ENCODE measurements at places on chromosomes 2 and 18. TPM values are rescaled to one million over a fixed set of nuclear protein-coding genes. Genes with fewer than 3 reads are reported as not detected.

DNA sequence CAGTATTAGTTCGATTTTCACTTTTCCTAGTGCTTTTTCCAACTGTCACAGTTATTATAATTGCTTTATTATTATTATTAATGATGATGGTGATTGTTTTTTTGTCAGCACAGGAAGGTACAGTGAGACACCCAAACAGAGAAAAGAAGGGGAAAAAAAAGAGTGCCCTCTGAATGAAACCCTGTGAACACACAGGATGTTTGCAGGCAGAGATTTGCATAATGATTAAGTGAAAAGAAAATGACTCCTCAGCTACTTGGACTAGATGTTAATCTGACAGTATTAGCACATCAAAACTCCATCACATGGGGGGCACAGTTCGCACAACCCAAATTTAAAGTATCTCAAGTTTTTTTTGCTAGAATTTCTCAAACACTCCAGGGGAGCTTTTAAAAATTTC lies 32.9 kb downstream of the ADD2 start:
- DNase-seq, result no peak

GRCh38 chr18:41513438-41513837 lies 441.6 kb upstream of the PIK3C3 start:
- DNase-seq, result no peak

GRCh38 chr2:179898873-179899272 lies 37.5 kb upstream of the ZNF385B start:
- peak; percentile 39 for DNase-seq

DNA sequence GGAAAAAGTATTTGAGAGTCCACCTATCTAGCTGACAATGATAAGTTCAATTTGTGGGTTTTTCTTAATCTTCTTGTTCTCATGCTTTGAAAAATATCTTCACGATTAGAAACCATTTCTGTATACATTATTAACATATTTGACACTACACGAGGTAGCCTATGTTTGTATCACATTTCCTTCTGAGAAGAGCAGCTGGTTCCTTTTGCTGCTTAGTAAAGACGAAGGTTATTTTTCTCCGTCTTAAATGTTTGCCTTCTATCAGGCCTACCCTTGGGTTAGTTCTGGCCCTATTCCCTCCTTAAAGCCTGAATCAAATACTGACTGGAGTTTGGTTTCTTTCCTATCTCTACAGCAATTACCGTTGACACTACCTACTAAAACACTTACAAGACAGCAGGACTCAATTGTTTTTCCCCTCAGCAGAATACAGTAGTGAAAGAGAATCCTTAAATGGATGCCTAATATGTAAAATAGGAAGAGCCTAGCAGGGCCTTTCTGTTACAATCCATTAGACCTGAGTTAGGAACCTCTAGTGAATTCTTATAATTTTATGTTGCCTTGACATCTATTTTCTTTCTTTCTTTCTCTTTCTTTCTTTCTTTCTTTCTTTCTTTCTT lies 790.4 kb downstream of the EPHA4 start:
- DNase-seq, result no peak

DNA sequence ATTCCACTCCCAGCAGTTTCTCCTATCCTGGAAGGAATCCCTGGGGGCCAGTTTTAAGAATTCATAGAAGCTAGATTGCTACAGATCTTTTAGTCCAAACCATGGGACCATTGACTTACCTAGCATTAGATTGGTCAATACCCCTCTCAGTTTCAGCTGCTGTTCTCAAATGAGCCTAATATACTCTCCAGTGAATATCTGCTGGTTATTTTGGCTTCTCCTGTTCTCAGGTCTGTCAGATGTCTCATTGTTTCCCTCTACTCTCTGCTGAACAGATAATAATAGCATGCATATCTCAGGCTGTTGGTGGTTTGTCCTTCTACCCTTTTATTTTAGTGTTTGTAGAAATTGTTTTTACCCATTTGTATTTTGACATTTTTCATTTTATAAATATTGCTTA lies 99.5 kb downstream of the FHOD3 start:
- DNase-seq, result no peak

Gene CAVIN2
- 8.4 TPM for total RNA-seq

Gene DOK6
- total RNA-seq, result not detected

DNA sequence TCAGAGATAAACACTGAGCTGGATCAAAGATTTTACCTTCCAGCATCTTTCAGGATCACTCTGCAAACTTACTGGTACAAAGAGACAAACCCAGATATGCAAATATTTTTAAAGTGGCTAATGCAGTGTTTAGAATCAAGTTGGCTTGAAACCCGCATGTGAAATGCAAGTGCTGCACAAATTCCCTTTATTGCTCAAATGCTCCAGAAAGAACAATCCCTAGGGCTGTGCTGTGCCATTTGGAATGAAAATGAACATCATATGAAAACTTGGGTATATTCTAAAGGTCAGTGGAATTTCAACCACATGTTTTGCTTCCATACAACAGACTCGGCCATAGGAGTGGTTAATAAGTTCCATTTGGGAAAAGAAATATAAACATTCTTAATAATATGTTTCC lies 139.1 kb downstream of the VWC2L start:
- no peak for DNase-seq

GRCh38 chr2:165013944-165014619 lies 58.8 kb upstream of the SLC38A11 start:
- no peak for DNase-seq

- DNase-seq, result no peak
These were observed 87.1 kb upstream of the MCFD2 start for GRCh38 chr2:47002480-47003381.

DNA sequence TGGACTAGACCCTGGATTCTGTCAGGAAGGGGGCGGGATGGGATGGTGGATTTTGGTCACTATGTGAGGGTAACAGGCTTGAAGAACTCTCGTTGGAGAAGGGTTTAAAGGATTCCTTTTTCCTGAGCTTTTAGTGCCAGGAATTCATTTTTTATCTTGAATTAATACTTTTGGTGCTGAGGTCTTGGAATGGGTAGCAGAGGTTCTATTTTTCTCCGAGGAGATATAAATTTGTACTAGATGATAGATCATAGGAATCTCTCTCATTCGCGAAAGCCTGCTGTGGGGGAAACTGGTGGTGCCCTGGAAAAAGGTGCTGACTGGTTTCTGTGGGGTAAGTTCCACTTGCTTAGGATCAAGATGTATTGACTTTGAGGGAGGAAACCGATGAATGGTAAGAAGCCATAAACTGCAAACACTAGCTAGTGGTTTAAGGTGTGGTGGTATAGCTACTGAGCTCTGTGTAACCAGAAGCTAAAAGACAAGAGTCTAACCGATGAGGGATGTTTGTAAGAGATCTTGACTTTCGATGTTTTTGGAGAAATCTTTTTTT lies 706 bp downstream of the AGPS start:
- DNase-seq, result peak; percentile 20

Gene DPYSL5
- not detected for total RNA-seq

Gene NEU2
- total RNA-seq, result not detected

GRCh38 chr2:241020629-241021190 lies 22.3 kb downstream of the SNED1 start:
- DNase-seq, result no peak

Gene BOK
- total RNA-seq, result 36.9 TPM

DNA sequence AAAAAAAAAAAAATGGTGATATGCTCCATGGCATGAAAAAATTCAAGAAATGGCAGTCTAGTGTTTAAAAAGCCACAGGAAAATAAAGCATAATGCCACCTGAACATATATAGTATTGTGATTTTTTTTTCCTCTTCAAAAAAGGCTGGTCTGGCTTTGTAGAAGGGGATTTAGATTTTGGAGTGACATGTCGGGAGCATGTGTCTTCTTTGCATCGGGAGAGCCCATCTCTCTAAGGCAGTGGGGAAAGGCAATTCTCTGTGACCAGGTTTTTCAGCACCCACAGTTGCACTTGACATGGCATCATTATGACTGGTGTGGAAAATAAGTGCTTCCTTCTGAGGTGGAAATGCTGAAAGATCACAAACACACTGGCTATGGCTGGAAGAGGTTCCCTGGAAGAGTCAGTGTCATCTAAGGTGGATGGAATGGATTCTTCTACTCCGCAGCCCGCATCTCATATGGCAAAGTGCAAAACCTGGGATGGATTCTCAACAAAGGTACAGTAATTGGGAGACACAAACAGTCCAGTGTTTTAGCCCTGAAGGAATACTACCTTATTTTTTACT lies 172.5 kb downstream of the AGAP1 start:
- DNase-seq, result peak; percentile 86

GRCh38 chr2:207162316-207162715 lies 3.4 kb downstream of the KLF7 start:
- no peak for DNase-seq

GRCh38 chr2:156896294-156896693 lies 361.2 kb upstream of the GALNT5 start:
- peak; percentile 74 for DNase-seq

DNA sequence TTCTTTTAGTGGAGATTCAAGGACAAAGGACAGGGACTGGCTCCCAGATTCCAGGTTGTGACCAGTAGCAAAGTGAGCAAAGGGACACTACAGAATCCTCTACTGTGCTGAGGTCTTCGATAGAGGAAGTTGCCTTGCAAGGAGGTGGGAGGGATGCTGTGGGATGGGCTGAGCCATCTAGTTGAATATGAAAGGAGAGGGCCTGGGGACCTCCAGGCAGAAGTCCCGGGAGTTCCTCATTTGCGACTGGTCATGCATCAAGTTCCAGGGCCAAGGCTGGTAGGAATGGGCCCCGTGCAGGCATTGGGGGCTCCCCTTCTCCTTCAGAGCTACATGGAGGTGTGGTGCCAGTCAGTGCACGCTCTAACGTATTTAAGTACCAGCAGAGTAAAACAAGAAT lies 12.6 kb upstream of the PROM2 start:
- no peak for DNase-seq

DNA sequence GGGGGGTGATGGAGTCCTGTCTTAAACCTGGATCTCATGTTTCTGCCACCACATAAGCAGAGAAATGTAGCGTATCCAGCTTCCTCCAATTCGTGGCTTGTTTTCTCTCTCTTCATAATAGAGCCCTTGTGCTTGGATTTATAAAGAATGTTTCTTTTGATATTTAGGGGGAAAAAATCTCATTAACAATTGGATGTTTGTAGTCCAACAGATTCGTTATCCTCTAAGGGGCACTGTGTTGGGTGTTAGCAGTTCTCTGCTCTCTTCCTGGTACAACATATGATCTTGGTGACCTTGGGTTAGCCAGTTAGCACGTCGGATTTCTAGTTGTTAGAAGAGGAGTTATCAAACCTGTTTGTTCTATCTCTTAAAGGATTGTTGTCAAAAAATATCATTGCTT lies 127.8 kb downstream of the FMNL2 start:
- DNase-seq, result no peak

DNA sequence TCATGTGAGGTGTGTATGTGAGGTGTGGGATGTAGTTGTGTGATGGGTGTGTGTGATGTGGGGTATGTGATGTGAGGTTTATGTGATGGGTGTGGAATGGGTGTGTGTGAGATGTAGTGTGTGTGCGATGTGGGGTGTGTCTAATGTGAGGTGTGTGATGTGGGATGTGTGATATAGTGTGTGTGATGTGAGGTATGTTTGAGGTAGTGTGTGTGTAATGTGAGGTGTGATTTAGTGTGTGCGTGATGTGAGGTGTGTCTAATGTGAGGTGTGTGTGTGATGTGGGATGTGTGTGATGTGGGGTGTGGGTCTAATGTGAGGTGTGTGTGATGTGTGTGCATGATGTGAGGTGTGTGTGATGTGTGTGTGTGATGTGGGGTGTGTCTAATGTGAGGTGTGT lies 55.3 kb downstream of the TWIST2 start:
- no peak for DNase-seq

DNA sequence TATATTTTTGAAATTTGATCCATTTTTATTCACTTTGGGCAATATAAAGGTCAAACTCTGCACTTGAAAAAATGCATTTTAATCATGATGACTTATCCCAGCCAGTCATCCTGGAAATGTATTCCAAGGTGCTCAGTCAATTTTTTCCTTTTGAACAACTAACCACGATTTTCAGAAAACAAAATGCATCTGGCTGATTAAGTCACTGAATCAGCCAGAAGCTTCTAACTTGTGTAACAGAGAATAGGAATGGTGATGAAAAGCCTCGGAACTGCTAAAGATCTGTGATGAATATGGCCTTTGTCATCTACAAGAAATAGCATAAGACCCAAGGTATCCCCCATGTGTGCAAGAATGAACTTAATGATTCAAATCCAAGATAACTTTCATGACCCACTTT lies 572.7 kb downstream of the EPHA4 start:
- DNase-seq, result peak; percentile 49

GRCh38 chr18:49656073-49656692 lies 94.3 kb downstream of the LIPG start:
- peak; percentile 97 for DNase-seq

DNA sequence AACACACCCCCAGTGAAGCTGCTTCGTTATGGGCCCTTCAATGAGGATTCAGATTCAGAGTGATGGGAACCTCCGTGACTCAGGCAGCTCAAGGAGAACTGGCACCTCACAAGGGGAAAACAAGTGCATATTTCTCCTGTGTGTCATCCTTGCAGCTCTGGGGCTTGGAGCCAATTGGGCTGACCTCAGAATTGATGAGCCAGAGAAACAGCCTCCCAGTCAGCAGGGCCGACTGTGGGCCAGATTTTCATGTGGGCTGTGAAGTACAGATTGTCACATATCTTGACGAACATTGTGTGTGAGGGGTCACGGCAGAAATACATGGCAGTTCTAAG lies 189.6 kb upstream of the SP5 start:
- DNase-seq, result peak; percentile 96

DNA sequence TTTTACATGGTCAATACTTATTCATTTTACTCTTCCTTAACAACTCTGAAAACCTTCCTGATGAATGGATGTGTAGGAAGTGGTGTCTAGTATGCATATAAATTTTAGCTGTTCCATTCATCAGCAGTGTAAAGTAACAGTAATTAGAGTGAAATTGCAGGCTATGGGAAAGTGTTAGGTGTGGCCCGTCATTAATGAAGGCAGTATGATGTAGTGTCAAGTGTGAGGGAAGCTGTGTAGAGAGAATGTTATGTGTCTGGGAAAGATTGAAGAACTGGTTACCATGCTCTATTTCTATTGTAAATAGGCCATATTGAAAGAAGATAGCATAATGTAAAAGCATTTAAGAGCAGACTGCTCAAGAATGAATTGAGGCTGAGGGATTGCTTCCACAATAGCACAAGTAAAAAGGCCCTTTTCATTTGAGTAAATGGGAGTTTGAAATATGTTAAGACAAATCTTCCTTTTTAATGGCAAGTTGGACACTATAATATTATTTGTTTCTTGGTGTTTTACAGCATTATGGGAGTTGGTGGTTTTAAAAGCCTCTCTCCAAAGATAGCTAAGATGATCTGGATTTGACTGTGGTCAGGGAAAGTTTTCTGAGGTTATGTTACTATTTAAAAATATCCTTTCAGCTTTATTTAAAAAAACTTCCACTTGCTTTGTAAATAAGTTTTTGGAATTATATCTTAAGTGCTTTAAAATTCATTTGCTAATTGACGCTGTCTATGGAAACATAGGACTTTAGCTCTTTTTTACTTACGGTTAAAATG lies 401.0 kb upstream of the ZEB2 start:
- DNase-seq, result no peak

Data from foreskin keratinocyte (primary cell).